GM23338 (cell line): ENCODE measurements at places on chromosomes 2 and 18.

DNA sequence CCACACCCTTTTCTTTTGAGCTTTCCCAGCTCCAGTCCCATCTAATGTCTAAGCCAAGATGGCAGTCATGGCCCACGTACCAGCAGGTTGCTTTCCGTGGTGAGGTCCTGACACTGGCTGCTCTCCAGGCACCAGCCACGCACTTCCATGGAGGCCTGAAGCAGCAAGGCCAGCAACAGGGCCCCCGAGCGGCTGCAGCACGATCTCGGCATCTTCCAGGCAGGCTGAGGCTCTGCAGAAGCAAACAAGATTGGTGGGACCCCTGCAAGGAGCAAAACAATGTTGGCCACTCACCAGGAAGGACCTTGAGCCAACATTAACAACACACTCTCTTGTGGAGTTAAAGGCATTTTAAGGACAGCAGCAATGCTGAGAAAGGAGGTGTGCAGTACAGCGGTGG is 3.8 kb downstream of the POMC start:
- H3K27ac ChIP-seq = no peak overlapping the region
- DNase-seq = no peak
- peaks cover 16% of the 10 kb centered on the region for H3K4me1 ChIP-seq
- no peaks in the 10 kb centered on the region for H3K36me3 ChIP-seq

- H3K4me1 ChIP-seq = no peaks in the 10 kb centered on the region
- H3K27me3 ChIP-seq = no peaks in the 10 kb centered on the region
- no peaks in the 10 kb centered on the region for H3K36me3 ChIP-seq
- H3K27ac ChIP-seq = no peak overlapping the region
These were observed 120.2 kb downstream of the CD8B2 start for GRCh38 chr2:106607371-106607770.

- no peaks in the 10 kb centered on the region for H3K27me3 ChIP-seq
- H3K36me3 ChIP-seq = no peaks in the 10 kb centered on the region
These were observed 205.4 kb downstream of the HDAC4 start for GRCh38 chr2:239195318-239195871.

DNA sequence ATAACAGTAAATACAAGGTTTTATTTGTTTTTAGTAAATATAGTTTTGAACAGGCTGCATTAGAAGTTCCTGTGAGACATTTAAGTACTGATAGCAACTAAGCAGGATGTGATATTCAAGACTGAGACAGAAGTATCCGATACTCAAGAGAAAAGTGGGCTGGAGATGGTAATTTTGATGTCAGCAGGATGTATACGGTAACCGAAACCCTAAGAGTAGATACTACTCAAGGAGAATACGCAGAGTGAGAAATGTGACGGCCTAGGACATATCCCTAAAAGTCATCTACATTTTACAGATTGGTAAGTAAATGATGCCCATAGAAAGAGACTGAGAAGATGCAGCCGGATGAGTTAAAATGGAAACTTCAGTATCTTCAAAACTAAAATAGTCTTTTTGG is 115.4 kb downstream of the GORASP2 start:
- peaks cover 12% of the 10 kb centered on the region; the same call in 1 of the 2 replicates for H3K36me3 ChIP-seq
- no peak overlapping the region for H3K4me3 ChIP-seq
- peaks cover 22% of the 10 kb centered on the region for H3K4me1 ChIP-seq
- H3K27ac ChIP-seq = no peak overlapping the region

DNA sequence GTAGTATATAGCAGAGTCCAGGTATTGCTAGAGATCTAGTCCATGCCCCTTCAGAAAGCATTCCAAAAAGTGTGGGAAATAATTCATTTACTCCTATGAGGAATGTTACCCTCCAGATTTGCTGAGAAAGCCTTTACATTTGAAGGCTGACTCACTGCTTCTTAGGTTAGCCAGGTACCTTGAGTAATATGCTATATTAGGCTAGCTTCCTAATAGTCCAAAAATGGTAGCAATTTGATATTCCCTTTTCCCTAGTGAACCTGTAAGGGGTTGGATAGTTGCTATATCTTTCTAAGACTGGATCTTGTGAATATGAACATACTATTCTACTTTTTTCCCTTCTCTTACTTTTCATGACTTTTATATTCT is 63.6 kb downstream of the SPOPL start:
- H3K4me3 ChIP-seq = no peak overlapping the region
- no peaks in the 10 kb centered on the region for H3K4me1 ChIP-seq
- no peak for DNase-seq
- no peaks in the 10 kb centered on the region for H3K27me3 ChIP-seq
- no peak overlapping the region for H3K27ac ChIP-seq
- no peaks in the 10 kb centered on the region for H3K36me3 ChIP-seq

DNA sequence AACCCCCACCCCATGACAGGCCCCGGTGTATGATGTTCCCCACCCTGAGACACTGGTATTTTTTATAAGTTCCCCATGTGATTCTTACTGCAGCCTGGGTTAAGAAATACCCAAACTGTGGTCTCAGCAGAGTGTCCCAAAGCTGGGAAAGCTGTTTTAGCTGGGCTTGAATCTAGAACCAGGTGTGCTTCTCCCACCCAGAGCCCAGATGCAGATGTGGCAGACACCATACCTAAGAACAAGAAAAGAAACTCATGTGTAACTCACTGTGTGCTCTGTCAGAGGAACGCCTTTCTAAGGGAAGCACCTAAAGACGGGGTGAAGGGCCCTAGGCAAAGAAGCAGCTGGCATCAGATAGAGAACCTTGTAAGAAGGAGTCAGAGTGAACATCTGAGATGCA is 23.9 kb downstream of the DOK1 start:
- no peaks in the 10 kb centered on the region for H3K36me3 ChIP-seq
- H3K4me3 ChIP-seq = no peak overlapping the region
- no peaks in the 10 kb centered on the region for H3K27me3 ChIP-seq
- H3K27ac ChIP-seq = no peak overlapping the region
- no peaks in the 10 kb centered on the region for H3K4me1 ChIP-seq
- DNase-seq = no peak

GRCh38 chr2:152038441-152038958 is 60.3 kb downstream of the CACNB4 start:
- H3K36me3 ChIP-seq = no peaks in the 10 kb centered on the region
- H3K4me3 ChIP-seq = no peak overlapping the region
- DNase-seq = no peak
- H3K27ac ChIP-seq = no peak overlapping the region

DNA sequence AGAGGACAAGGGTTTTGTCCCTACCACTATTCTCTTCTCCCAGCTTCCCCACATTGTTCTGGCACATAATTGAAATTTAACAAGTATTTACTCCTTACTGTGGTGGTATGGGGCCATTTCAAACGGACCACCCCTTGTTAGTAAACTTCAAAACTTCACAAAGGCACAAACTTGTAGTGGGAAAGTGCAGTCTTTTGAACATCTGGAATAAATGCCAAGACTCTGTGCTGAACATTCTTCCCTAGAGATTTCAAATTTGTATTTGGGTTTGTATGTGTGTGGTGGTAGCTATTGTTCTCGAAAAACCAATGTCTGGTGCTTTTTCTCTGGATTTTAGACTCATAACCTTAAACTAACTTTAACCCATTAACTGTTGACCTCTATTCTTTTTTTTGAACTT is 151.6 kb downstream of the NRP2 start:
- 0 out of 2 replicates have a peak, but pooled peaks cover 10% of the 10 kb centered on the region for H3K36me3 ChIP-seq
- no peaks in the 10 kb centered on the region for H3K27me3 ChIP-seq
- H3K4me1 ChIP-seq = peaks cover 21% of the 10 kb centered on the region
- no peak overlapping the region for H3K4me3 ChIP-seq

- no peaks in the 10 kb centered on the region for H3K36me3 ChIP-seq
- no peak for DNase-seq
- H3K4me1 ChIP-seq = no peaks in the 10 kb centered on the region
- no peak overlapping the region for H3K4me3 ChIP-seq
- H3K27ac ChIP-seq = no peak overlapping the region
- no peaks in the 10 kb centered on the region for H3K27me3 ChIP-seq
These were observed 38.1 kb upstream of the SLC38A11 start for GRCh38 chr2:164993287-164994016.

DNA sequence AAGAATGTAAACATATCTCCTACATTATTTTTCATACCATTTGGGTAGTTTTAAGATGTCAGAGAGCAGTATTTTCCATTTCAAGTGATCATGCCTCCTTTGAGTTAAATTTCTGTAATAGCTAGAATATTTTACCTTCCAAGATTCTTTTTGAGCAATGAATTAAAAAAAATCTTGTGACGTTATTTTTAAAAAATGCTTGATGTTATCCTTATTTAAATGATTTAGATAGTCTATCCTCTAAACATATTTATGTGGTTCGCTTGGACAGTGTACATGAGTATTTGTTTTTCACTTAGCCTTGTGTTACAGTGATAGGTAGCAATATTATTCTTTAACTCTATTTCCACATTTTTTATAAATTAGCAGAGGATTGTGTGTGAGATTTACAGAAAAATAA is 639.2 kb upstream of the CDH2 start:
- no peaks in the 10 kb centered on the region for H3K27me3 ChIP-seq
- H3K4me3 ChIP-seq = no peak overlapping the region
- H3K4me1 ChIP-seq = no peaks in the 10 kb centered on the region

GRCh38 chr2:11160731-11161455 is 5.6 kb downstream of the SLC66A3 start:
- H3K4me3 ChIP-seq = no peak overlapping the region
- no peaks in the 10 kb centered on the region for H3K4me1 ChIP-seq
- H3K27me3 ChIP-seq = peaks cover 5% of the 10 kb centered on the region; the same call in 1 of the 2 replicates
- DNase-seq = no peak
- no peak overlapping the region for H3K27ac ChIP-seq
- no peaks in the 10 kb centered on the region for H3K36me3 ChIP-seq

- DNase-seq = no peak
- H3K4me3 ChIP-seq = no peak overlapping the region
- no peaks in the 10 kb centered on the region for H3K27me3 ChIP-seq
- H3K4me1 ChIP-seq = 0 out of 2 replicates have a peak, but pooled peaks cover 4% of the 10 kb centered on the region
- no peaks in the 10 kb centered on the region for H3K36me3 ChIP-seq
These were observed 241.4 kb upstream of the CXCR4 start for GRCh38 chr2:136359121-136359965.

- H3K4me1 ChIP-seq = peaks cover 5% of the 10 kb centered on the region; the same call in 1 of the 2 replicates
- no peaks in the 10 kb centered on the region for H3K36me3 ChIP-seq
- no peaks in the 10 kb centered on the region for H3K27me3 ChIP-seq
- no peak overlapping the region for H3K27ac ChIP-seq
- H3K4me3 ChIP-seq = no peak overlapping the region
These were observed 113.0 kb upstream of the MAPRE2 start for GRCh38 chr18:34928088-34928753.

DNA sequence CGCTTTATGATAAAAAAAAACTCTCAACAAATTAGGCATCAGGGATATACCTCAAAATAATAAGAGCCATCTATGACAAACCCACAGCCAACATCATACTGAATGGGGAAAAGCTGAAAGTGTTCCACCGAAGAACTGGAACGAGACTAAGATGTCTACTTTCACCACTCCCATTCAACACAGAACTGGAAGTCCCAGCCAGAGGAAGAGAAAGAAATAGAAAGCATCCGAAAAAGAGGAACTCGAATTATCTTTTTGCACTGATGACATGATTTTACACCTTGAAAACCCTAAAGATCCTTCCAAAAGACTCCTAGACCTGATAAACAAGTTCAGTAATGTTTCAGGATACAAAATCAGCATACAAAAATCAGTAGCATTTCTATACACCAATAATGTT is 121.6 kb downstream of the ZRANB3 start:
- H3K27ac ChIP-seq = no peak overlapping the region
- no peaks in the 10 kb centered on the region for H3K4me1 ChIP-seq
- H3K4me3 ChIP-seq = no peak overlapping the region
- H3K36me3 ChIP-seq = no peaks in the 10 kb centered on the region
- H3K27me3 ChIP-seq = no peaks in the 10 kb centered on the region
- DNase-seq = no peak

- H3K36me3 ChIP-seq = no peaks in the 10 kb centered on the region
- no peak overlapping the region for H3K4me3 ChIP-seq
- H3K27me3 ChIP-seq = no peaks in the 10 kb centered on the region
- H3K4me1 ChIP-seq = no peaks in the 10 kb centered on the region
- no peak overlapping the region for H3K27ac ChIP-seq
- DNase-seq = no peak
These were observed 20.8 kb downstream of the CCL20 start for GRCh38 chr2:227834423-227834822.

GRCh38 chr2:241768850-241769249 is 7.8 kb upstream of the GAL3ST2 start:
- no peak for DNase-seq
- no peaks in the 10 kb centered on the region for H3K36me3 ChIP-seq
- H3K27me3 ChIP-seq = no peaks in the 10 kb centered on the region
- H3K4me3 ChIP-seq = no peak overlapping the region
- no peaks in the 10 kb centered on the region for H3K4me1 ChIP-seq
- H3K27ac ChIP-seq = no peak overlapping the region

DNA sequence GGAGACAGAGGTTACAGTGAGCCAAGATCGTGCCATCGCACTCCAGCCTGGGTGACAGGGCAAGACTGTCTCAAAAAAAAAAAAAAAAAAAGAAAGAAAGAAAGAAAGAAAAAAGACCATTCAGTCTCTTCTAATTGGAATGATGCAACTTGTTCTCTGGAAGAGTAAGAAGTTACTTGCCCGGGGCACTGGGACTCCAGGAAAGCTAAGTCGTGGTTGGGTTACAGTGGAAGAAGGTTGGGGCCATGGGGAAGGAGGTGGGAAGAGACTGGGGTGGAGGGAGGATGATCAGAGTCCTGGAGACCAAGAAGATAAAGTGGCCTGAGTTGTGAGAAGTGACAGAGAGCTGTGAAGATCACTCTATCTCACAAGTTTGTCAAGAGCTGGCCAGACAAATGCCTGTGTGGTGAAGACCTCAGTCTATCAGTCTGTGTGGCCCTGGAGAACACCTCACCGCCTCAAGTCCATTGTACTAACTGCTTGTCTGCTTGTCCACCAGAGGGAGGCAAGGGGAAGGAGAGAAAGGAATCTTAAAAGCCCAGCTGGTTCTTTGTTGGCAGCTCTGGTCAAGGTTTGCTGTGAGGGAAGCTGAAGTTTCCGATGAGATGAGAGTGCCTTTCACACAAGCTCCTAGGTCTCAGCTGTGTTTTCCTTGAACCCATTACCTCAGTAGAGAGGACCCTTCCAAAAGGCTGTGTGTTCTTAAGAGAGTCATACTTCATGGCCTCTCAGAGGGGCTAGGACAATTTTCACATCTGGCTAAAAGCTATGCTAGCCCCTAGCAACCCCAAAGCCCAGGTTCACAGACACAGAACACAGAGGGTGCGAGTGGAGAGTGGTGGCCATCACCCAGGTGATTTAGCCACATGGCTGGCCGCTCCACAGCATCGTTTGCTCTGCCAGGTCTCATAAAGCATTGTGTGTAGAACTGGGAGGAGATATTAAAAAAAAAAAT is 72.0 kb upstream of the TMEM178A start:
- no peak overlapping the region for H3K4me3 ChIP-seq
- H3K27me3 ChIP-seq = no peaks in the 10 kb centered on the region
- H3K36me3 ChIP-seq = no peaks in the 10 kb centered on the region
- no peak overlapping the region for H3K27ac ChIP-seq
